ENCODE measurements at places on chromosomes 13 and 19. TPM values are rescaled to one million over a fixed set of nuclear protein-coding genes. Genes with fewer than 3 reads are reported as not detected.
A peak's percentile ranks its signal among the peaks of the same experiment; 100 is the strongest.

DNA sequence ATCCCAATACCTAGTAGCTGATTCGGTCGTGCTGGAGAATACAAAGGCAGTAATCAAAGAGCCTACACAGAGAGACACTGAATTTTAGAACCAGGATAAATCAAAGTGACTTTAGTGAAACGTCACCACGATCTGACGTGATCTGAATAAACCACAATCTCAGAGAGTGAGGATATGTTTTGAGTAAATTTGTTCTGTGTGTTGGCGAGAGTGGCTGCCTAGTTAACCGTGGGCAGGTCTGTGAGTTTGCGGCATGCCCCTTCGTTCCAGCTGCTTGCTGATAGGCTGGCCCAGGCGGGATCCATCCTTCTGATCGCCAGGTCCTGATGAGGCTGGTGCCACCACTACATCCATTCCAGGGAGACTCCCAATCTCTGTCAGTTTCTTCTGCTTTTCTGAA, 40.4 kb downstream of the LRCH1 start:
- no peak overlapping the region for H3K4me3 ChIP-seq
- peaks cover 16% of the 10 kb centered on the region for H3K4me1 ChIP-seq
- H3K27me3 ChIP-seq: no peaks in the 10 kb centered on the region
- no peak overlapping the region for H3K27ac ChIP-seq
- DNase-seq: no peak

DNA sequence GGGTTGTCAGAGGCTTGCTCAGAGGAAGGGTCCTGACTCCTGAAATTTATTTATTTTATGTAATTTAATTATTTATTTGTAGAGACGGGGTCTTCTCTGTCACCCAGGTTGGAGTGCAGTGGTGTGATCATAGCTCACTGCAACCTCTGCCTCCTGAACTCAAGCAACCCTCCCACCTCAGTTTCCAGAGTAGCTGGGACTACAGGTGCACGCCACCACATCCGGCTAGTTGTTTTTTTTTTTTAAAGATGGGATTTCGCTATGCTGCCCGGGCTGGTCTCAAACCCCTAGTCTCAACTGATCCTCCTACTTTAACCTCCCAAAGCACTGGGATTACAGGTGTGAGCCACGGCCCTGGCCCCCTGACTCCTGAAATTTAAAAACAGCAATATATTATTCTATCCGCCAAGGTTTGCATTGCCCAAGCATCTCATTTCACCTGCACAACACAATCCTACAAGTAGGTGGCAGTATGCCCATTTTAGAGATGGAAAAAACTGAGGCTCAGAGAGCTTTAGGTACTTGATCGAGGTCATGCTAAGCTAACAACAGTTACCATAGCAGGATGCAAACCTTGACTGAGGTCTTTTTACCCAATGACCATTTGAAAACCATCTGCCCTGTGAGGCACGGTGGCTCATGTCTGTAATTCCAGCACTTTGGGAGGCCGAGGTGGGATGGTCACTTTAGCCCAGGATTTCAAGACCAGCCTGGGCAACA, 18.1 kb downstream of the ARHGEF18 start:
- no peaks in the 10 kb centered on the region for H3K36me3 ChIP-seq
- peaks cover 4% of the 10 kb centered on the region for H3K4me1 ChIP-seq
- no peak overlapping the region for H3K4me3 ChIP-seq
- DNase-seq: peak; percentile 26
- no peak overlapping the region for H3K27ac ChIP-seq
- H3K27me3 ChIP-seq: no peaks in the 10 kb centered on the region

DNA sequence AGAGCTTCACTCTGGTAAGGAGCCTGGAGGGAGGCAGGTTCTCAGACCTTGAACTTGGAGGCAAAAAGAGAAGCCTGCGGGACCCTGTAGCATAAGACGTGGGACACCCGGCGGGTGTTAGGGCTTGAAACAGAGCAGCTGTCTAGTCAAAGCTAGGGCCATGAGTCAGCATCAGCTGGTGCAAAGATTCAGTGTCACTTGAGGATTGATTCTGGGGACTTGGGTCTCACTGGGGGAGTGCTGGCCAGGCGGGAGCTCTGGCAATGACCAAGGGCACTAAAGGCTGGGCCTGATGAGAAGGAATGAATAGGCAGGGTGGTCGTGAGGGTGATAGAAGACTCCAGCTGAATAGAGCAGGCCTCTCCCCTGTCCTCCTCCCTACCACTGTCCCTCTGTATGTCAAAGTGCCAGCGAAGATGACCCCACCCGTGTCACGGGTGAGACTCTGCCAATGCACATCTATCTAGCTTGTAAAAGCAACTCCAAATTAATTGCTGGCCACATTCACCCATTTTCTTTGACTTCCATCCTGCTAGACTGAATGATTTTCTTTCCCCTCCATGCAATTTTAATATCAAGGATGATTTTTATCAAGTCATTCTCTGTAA, 97.1 kb downstream of the MBNL2 start:
- no peaks in the 10 kb centered on the region for H3K36me3 ChIP-seq
- no peak for DNase-seq
- H3K4me1 ChIP-seq: peaks cover 12% of the 10 kb centered on the region
- H3K27me3 ChIP-seq: no peaks in the 10 kb centered on the region
- H3K27ac ChIP-seq: no peak overlapping the region

- no peak for DNase-seq
- H3K4me3 ChIP-seq: no peak overlapping the region
- H3K36me3 ChIP-seq: peaks cover 2% of the 10 kb centered on the region
Measured at GRCh38 chr13:23651887-23652286, 81.7 kb downstream of the TNFRSF19 start.

GRCh38 chr13:90281709-90282108, 1065.8 kb upstream of the MIR17HG start:
- H3K36me3 ChIP-seq: no peaks in the 10 kb centered on the region
- no peak overlapping the region for H3K27ac ChIP-seq
- DNase-seq: no peak

GRCh38 chr13:109595471-109595870, 190.9 kb downstream of the IRS2 start:
- H3K4me3 ChIP-seq: no peak overlapping the region
- H3K27ac ChIP-seq: no peak overlapping the region
- no peaks in the 10 kb centered on the region for H3K27me3 ChIP-seq

DNA sequence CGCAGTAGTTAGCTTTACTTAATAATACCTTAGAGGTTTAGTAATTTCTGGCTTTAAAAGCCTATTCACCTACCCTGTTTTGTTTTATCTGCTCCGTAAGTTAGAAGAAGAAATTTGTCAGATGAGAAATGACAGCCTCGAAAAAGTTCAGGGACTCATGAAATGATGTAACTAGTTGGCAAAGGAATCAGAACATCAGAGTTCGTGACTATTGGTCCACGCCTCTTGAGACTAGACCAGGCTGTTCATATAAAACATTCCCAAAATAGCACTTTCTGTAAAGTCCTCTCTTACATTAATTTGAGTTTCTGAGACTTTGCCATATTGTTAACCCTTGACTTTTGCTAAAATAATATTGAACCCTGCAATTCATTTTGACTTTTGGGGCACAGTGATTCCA, 92.0 kb downstream of the HS6ST3 start:
- no peak overlapping the region for H3K4me3 ChIP-seq
- H3K27me3 ChIP-seq: no peaks in the 10 kb centered on the region
- no peaks in the 10 kb centered on the region for H3K4me1 ChIP-seq
- DNase-seq: no peak
- H3K36me3 ChIP-seq: no peaks in the 10 kb centered on the region

GRCh38 chr13:39602277-39602613, 748 bp downstream of the LHFPL6 start:
- peak overlapping the region; percentile 87 for H3K27ac ChIP-seq
- no peaks in the 10 kb centered on the region for H3K27me3 ChIP-seq
- no peak for DNase-seq
- no peaks in the 10 kb centered on the region for H3K36me3 ChIP-seq
- H3K4me1 ChIP-seq: peaks cover 24% of the 10 kb centered on the region

DNA sequence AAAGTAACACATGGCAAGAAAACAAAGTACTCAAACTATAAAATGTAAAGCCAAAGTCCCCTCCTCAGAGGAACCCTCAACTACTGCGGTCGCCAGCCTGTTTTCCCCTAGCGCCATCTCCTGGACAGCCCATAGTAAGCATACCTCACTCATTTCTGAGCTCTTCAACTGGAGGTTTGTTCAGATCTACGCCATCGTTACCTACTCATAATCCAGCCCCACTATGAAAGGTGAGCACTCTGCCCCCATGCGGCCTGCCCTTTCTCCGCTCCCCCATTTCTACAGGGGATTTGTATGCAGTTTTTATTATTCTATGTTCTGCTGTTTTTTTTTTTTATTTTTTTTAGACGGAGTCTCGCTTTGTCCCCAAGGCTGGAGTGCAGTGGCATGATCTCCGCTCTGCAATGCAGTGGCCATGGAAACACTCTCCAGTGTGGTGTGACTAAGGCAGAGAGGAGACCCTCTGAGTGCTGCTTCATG, 26.2 kb downstream of the OPA3 start:
- H3K36me3 ChIP-seq: no peaks in the 10 kb centered on the region
- H3K4me1 ChIP-seq: peaks cover 5% of the 10 kb centered on the region
- no peaks in the 10 kb centered on the region for H3K27me3 ChIP-seq
- no peak for DNase-seq
- no peak overlapping the region for H3K4me3 ChIP-seq
- H3K27ac ChIP-seq: no peak overlapping the region

DNA sequence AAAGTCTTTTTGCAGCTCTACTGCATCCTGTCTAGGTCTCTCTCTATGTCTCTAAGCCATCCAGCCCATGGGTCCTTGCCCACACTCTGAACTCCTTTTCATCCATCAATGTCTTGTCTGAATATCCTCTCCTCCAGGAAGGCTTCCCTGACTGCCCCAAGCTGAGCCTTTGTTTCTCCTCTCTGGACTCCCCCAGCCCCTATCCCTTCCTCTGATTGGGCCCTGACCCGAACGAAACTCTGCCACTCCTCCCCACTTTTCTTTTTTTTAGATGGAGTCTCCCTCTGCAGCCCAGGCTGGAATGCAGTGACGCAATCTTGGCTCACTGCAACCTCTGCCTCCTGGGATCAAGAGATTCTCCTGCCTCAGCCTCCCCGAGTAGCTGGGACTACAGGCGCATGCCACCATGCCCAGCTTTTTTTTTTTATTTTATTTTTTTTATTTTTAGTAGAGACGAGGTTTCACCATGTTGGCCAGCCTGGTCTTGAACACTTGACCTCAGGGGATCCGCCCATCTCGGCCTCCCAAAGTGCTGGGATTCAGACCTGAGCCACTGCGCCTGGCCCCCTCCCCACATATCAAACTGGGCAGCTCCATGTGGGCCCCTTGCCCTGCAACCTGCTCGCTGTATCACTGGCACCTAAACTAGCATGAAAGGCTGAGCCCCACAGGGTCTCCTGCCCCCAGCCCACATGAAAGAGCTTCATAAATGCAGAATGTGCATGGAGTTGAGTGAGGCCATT, 870 bp upstream of the UNC13A start:
- H3K4me1 ChIP-seq: peaks cover 8% of the 10 kb centered on the region
- no peak for DNase-seq
- H3K4me3 ChIP-seq: no peak overlapping the region

GRCh38 chr13:86155756-86156155, 356.5 kb upstream of the SLITRK6 start:
- DNase-seq: no peak
- H3K27me3 ChIP-seq: no peaks in the 10 kb centered on the region
- no peaks in the 10 kb centered on the region for H3K36me3 ChIP-seq
- no peaks in the 10 kb centered on the region for H3K4me1 ChIP-seq
- H3K4me3 ChIP-seq: no peak overlapping the region

DNA sequence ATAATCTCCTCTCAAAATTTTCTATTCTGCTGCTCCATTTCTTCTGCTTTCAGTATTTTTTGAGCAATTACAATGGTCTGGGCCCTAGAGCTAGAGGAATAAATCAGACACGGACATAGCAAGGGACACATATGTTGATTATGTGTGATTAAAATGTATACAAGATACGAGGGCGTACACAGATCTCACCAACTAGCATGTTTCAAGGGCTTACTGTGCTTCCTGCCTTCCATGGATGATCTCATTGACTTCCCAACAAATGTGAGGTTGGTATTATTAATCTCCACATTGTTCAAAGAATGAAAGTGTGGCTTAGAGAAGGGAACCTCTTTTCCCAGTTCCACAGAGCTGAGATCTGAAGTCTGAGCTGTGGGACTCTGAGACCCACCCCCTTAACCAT, 9.1 kb downstream of the PLD3 start:
- H3K4me1 ChIP-seq: no peaks in the 10 kb centered on the region
- DNase-seq: no peak
- H3K36me3 ChIP-seq: no peaks in the 10 kb centered on the region

- H3K4me1 ChIP-seq: no peaks in the 10 kb centered on the region
- H3K27ac ChIP-seq: no peak overlapping the region
- no peaks in the 10 kb centered on the region for H3K27me3 ChIP-seq
- no peak overlapping the region for H3K4me3 ChIP-seq
Measured at GRCh38 chr19:36939153-36939552, 23.0 kb downstream of the ZNF568 start.

- DNase-seq: peak; percentile 55
- H3K27ac ChIP-seq: no peak overlapping the region
- H3K36me3 ChIP-seq: no peaks in the 10 kb centered on the region
Measured at GRCh38 chr13:106143392-106143791, 392.1 kb downstream of the EFNB2 start.

- no peaks in the 10 kb centered on the region for H3K27me3 ChIP-seq
- DNase-seq: peak; percentile 29
- H3K4me1 ChIP-seq: no peaks in the 10 kb centered on the region
Measured at GRCh38 chr13:103876571-103876970, 810.4 kb upstream of the SLC10A2 start.

GRCh38 chr13:113083402-113084061, 22.1 kb upstream of the F7 start:
- no peak overlapping the region for H3K4me3 ChIP-seq
- H3K36me3 ChIP-seq: no peaks in the 10 kb centered on the region
- DNase-seq: peak; percentile 12
- H3K27me3 ChIP-seq: no peaks in the 10 kb centered on the region
- H3K4me1 ChIP-seq: no peaks in the 10 kb centered on the region

DNA sequence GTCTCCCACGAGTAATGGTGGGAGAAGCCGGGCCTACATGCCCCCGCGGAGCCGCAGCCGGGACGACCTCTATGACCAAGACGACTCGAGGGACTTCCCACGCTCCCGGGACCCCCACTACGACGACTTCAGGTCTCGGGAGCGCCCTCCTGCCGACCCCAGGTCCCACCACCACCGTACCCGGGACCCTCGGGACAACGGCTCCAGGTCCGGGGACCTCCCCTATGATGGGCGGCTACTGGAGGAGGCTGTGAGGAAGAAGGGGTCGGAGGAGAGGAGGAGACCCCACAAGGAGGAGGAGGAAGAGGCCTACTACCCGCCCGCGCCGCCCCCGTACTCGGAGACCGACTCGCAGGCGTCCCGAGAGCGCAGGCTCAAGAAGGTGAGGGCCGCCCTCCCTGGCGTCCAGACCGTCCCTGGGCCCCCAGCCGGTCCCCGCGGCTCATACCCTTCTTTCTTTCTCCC, 1.4 kb upstream of the USF2 start:
- peaks cover 12% of the 10 kb centered on the region for H3K36me3 ChIP-seq
- DNase-seq: no peak
- peak overlapping the region; percentile 83 for H3K27ac ChIP-seq
- peak overlapping the region; percentile 95 for H3K4me3 ChIP-seq

GRCh38 chr19:11106477-11106876, 17.2 kb downstream of the LDLR start:
- H3K4me1 ChIP-seq: no peaks in the 10 kb centered on the region
- H3K36me3 ChIP-seq: peaks cover 47% of the 10 kb centered on the region
- no peak overlapping the region for H3K4me3 ChIP-seq

- DNase-seq: peak; percentile 87
- H3K4me1 ChIP-seq: no peaks in the 10 kb centered on the region
- no peaks in the 10 kb centered on the region for H3K36me3 ChIP-seq
Measured at GRCh38 chr13:40181203-40181845, 485.1 kb downstream of the FOXO1 start.

The SMAD9 gene
- 2.9 TPM for total RNA-seq

The CD79A gene
- total RNA-seq: 0.41 TPM

The KIR2DL1 gene
- not detected for total RNA-seq

The COX6B2 gene
- 0.50 TPM for total RNA-seq
